Endodermal cell (in vitro differentiated cells): ENCODE measurements at places on chromosomes 7 and 10. TPM values are rescaled to one million over a fixed set of nuclear protein-coding genes. Genes with fewer than 3 reads are reported as not detected.

DNA sequence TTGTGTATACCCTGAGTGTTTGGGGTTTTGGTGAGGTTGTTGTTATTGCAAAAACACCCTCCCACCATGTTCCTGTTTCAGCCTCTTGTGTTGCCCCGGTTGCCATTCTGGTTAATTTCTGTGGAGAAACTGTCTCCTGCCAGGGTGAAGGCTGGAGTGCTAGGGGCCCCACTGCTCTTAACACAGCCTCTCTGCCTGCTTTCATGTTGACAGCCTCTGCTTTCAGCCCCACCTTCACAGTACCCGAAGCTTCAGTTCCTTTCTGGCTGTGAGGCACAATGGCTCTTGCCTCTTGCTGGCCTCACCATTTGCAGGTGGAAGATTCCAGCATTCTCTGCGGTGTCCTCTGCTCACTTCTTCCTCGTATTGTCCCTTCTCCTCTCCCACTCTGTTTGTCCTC is 19.2 kb downstream of the SLC18A2 start:
- peaks cover 7% of the 10 kb centered on the region for H3K4me1 ChIP-seq
- DNase-seq = peak; percentile 84
- no peak overlapping the region for H3K27ac ChIP-seq
- H3K36me3 ChIP-seq = no peaks in the 10 kb centered on the region
- no peaks in the 10 kb centered on the region for H3K27me3 ChIP-seq

DNA sequence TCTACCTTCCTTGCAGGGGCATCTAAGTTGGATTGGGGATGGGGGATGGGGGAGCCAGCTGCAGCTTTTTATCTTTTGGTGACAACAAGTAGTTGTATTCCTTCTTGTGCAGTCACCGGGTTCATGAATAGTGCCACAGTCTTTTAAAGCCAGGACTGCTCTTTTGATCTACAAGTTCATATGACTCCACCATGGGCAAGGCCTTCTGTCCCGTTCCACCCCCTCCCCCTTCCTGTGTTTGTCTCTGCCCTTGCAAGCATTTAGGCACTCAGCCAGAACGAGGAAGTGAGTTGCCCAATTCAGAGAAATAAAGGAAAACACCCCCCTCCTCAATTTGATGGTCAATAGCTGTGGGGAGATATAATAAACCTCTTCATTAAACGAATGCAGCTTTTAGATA is 44.8 kb upstream of the EGR2 start:
- no peak overlapping the region for H3K27ac ChIP-seq
- no peak overlapping the region for H3K4me3 ChIP-seq
- no peaks in the 10 kb centered on the region for H3K4me1 ChIP-seq
- H3K36me3 ChIP-seq = no peaks in the 10 kb centered on the region
- H3K27me3 ChIP-seq = no peaks in the 10 kb centered on the region

- no peaks in the 10 kb centered on the region for H3K36me3 ChIP-seq
- no peak overlapping the region for H3K4me3 ChIP-seq
- peak; percentile 85 for DNase-seq
- H3K4me1 ChIP-seq = peaks cover 11% of the 10 kb centered on the region
- no peak overlapping the region for H3K27ac ChIP-seq
These were observed 296.8 kb upstream of the CACNA2D1 start for GRCh38 chr7:82740246-82740848.

- no peak for DNase-seq
- no peaks in the 10 kb centered on the region for H3K36me3 ChIP-seq
- peak overlapping the region; percentile 38 for H3K27ac ChIP-seq
- peak overlapping the region; percentile 77 for H3K4me3 ChIP-seq
- H3K27me3 ChIP-seq = peaks cover 8% of the 10 kb centered on the region
- no peaks in the 10 kb centered on the region for H3K4me1 ChIP-seq
These were observed 45.6 kb downstream of the ALOX5 start for GRCh38 chr10:45419676-45420025.

Gene GPNMB
- total RNA-seq = 0.42 to 1.1 TPM (median 0.94 TPM) in 3 replicates

DNA sequence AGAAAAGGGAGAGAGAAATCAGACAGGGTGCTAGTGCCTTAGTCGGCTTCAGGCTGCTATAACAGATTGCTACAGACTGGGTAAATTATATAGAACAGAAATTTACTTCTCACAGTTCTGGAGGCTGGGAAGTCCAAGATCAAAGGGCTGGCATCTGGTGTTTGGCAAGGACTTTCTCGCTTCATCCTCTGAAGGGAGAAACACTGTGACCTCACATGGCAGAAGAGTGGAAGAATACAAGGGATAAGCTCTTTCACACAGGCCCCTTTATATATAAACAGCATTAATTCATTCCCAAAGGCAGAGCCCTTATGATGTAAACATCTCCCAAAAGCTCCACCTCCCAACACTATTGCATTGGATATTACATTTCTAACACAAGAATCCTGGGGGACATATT is 235.5 kb upstream of the INHBA start:
- no peak for DNase-seq
- peaks cover 20% of the 10 kb centered on the region for H3K27me3 ChIP-seq
- H3K36me3 ChIP-seq = no peaks in the 10 kb centered on the region
- no peak overlapping the region for H3K27ac ChIP-seq
- H3K4me1 ChIP-seq = no peaks in the 10 kb centered on the region

Gene ZNF282
- 23.9 to 29.8 TPM (median 29.2 TPM) in 3 replicates for total RNA-seq

DNA sequence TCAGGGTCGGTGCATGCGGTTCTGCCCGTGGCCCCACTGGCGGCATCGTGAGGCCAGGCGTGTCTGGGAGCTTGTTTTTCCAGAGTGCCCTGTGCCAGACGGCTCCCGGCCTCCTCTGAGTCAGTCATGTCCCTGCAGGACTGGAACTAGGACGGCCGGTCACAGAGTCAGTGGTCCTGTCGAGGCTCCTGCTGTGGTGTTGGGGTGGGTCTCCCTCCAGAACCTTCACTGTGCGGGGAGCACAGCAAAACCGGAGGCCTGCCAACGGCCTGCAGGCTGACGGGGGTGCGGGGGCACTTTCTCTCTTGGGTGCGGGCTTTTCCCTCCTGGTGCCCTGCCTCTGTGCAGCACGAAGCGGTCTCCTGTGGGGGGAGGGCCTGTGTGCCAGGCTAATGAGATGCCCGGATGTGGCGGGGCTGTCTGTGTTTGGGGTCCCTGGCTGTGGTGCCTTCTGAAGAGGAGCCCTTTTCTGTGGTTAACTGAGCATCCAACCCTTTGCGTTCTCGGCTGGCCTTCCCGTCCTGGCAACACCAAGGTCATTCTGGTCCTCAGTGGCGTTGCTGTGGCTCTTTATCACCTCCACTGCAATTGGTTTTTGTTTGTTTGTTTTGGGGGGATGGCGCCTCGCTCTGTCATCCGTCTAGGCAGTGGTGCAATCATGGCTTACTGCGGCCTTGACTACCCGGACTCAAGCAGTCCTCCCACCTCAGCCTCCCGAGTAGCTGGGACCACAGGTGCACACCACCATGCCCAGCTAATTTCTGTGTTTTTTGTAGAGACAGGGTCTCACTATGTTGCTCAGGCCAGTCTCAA is 8.0 kb downstream of the GET4 start:
- no peak for DNase-seq
- peaks cover 38% of the 10 kb centered on the region for H3K36me3 ChIP-seq
- H3K4me3 ChIP-seq = no peak overlapping the region
- no peaks in the 10 kb centered on the region for H3K27me3 ChIP-seq
- H3K27ac ChIP-seq = no peak overlapping the region

GRCh38 chr7:85771516-85771915 is 584.7 kb upstream of the SEMA3D start:
- H3K27me3 ChIP-seq = no peaks in the 10 kb centered on the region
- no peak overlapping the region for H3K27ac ChIP-seq
- H3K4me3 ChIP-seq = no peak overlapping the region
- peaks cover 5% of the 10 kb centered on the region for H3K36me3 ChIP-seq

DNA sequence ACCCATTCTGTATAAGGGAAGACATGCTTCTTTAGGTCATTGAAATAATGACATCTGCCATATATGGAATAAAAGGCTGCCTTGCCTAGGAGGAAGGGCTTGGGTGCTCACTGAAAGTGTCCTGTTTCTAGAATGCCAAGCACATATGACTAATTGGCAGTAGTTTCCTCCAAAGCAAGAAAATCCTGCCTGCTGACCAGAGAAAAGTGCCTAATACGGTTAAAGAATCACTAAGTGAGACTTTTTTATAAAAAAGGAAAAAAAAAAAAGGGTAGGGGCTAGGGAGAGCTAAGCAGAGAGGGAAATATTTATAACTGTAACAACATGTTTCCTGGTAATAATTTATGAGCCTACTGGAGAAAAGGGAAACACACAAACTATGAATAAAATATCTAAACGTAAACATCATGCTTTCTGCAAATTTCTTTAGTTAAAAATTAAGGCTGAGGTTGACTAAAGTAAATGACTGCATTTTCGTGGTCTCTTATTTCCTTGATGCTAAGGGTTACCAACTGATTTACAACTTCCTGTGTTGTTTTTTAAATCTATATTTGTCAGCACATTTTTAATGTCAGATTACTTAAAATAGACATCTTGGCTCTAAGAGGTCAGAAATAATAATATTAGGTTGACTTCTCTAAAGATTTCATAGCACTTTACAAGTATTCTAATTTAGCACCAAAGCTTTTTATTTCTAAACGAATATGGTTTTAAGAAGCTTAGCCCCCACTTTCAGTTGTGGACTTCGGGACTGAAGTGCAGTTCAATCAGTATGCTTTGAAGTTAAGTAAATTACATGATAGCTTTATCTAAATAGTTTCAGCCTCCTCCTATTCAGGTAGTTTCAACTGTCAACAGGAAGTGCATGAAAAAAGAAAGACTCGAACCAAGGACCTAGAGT is 89.6 kb downstream of the CABCOCO1 start:
- H3K4me3 ChIP-seq = no peak overlapping the region
- peaks cover 4% of the 10 kb centered on the region for H3K4me1 ChIP-seq
- H3K36me3 ChIP-seq = no peaks in the 10 kb centered on the region
- DNase-seq = no peak
- no peaks in the 10 kb centered on the region for H3K27me3 ChIP-seq

Gene CYP3A5
- total RNA-seq = 0.14 and 0.42 TPM in 2 replicates

Gene HOGA1
- 0.21 to 1.7 TPM (median 0.38 TPM) in 3 replicates for total RNA-seq

Gene TAF5
- total RNA-seq = 7.7 and 8.4 TPM in 2 replicates

DNA sequence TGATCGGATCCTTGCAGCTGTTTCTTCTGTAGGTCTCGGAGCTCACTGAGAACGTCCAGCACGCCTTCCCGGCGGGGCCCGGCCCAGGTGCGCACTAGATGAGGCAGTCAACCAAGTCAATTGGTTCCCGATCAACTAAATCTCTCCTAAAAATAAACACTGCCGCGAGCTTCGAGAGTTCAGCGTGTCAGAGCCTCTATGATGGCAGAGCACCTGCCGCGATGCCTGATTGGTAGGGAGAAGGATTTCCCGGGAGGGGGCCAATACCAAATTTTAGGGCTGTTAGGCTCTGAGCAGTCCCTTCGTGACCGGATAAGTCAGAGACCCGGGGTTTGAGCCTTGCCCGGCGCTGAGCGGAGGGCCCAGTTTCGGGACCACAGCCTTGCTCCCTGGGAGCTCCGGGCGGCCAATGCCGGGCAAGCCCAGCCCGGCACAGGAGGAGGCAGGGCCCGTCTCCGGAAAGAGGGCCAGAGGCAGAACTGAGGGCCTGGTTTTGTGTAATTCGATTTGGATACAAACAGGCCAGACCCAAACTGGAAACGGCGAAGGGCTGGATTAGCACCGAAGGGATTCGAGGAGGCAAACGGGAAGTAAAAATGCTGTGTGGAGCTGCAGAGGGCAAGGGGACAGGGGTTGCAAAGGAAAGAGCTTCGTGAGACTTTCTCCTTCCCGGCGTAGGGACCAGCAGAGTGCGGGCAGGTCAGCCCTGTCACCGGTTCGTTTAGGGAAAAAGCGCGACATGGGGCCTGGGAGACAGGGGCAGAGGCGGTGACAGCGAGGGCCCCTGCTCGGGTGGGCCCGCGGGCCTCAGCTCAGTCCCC is 569 bp downstream of the SLC26A5 start:
- H3K4me3 ChIP-seq = peak overlapping the region; percentile 77
- H3K36me3 ChIP-seq = no peaks in the 10 kb centered on the region
- H3K27me3 ChIP-seq = peaks cover 62% of the 10 kb centered on the region

GRCh38 chr7:17067691-17068090 is 185.9 kb upstream of the AGR3 start:
- H3K4me1 ChIP-seq = no peaks in the 10 kb centered on the region
- H3K27me3 ChIP-seq = no peaks in the 10 kb centered on the region
- DNase-seq = no peak
- H3K36me3 ChIP-seq = no peaks in the 10 kb centered on the region

DNA sequence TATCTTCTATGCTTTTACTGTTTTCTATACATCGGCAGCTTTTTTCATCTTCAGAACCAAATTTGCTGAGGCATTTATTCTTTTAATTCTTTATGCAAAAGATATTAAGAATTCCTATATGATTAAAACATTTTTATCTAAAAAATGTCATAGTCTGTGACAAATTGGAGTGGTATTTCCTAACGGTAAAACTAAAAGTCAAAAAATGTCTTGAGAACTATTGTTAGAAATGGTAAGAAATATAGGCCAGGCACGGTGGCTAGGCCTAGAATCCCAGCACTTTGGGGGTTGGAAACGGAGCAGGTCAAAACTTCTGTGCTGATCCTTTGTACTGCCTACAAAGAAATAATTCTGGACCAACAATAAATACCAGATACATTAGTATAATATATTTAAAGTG is 57.7 kb upstream of the PRR15 start:
- H3K4me1 ChIP-seq = no peaks in the 10 kb centered on the region
- H3K4me3 ChIP-seq = no peak overlapping the region
- H3K27me3 ChIP-seq = no peaks in the 10 kb centered on the region
- no peak for DNase-seq
- H3K36me3 ChIP-seq = no peaks in the 10 kb centered on the region

Gene NRG3
- 1.7 and 2.6 TPM in 2 replicates for total RNA-seq

GRCh38 chr10:73079779-73080541 is 16.7 kb downstream of the P4HA1 start:
- no peak overlapping the region for H3K4me3 ChIP-seq
- H3K27me3 ChIP-seq = no peaks in the 10 kb centered on the region
- no peaks in the 10 kb centered on the region for H3K4me1 ChIP-seq

DNA sequence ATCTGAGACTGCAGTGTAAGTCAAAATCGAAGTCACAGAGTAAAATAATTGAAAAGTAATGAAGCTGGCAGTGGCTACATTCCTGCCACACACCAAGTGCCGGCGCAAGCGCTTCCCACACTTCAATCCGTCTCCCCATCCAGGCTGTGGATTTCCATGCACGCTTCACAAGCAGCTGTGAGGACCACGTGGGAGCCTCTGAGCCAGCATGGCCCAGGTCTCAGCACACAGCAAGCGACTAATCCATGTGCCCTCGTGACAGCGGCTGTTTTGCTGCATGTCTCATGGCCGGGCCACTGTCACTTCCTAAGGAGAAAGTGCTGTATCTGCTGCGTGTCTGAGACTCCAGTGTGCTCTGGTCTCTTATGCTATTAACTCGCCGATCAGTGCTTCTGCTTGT is 566.9 kb downstream of the DNAJB6 start:
- DNase-seq = peak; percentile 48
- no peak overlapping the region for H3K27ac ChIP-seq
- H3K27me3 ChIP-seq = no peaks in the 10 kb centered on the region
- H3K36me3 ChIP-seq = no peaks in the 10 kb centered on the region

GRCh38 chr7:5173496-5173895 is 16.5 kb upstream of the WIPI2 start:
- no peak overlapping the region for H3K4me3 ChIP-seq
- no peak overlapping the region for H3K27ac ChIP-seq
- no peaks in the 10 kb centered on the region for H3K4me1 ChIP-seq
- no peaks in the 10 kb centered on the region for H3K36me3 ChIP-seq
- no peaks in the 10 kb centered on the region for H3K27me3 ChIP-seq
- no peak for DNase-seq

GRCh38 chr10:53990799-53991238 is 810.2 kb downstream of the PCDH15 start:
- H3K4me3 ChIP-seq = no peak overlapping the region
- H3K27ac ChIP-seq = no peak overlapping the region
- H3K27me3 ChIP-seq = no peaks in the 10 kb centered on the region
- DNase-seq = no peak
- no peaks in the 10 kb centered on the region for H3K4me1 ChIP-seq
